GM04503 (cell line): ENCODE measurements at places on chromosomes 6 and 20.

- DNase-seq: no peak
These were observed 289 bp downstream of the FOXP4 start for GRCh38 chr6:41546475-41546865.

- DNase-seq: no peak
These were observed 42.6 kb upstream of the FNDC1 start for GRCh38 chr6:159126590-159126989.

GRCh38 chr6:122799916-122800686 is 11.0 kb downstream of the SMPDL3A start:
- DNase-seq: no peak

GRCh38 chr6:157455731-157456523 is 74.9 kb downstream of the ZDHHC14 start:
- no peak for DNase-seq

GRCh38 chr20:62346398-62347150 is 20.5 kb downstream of the LAMA5 start:
- DNase-seq: no peak

DNA sequence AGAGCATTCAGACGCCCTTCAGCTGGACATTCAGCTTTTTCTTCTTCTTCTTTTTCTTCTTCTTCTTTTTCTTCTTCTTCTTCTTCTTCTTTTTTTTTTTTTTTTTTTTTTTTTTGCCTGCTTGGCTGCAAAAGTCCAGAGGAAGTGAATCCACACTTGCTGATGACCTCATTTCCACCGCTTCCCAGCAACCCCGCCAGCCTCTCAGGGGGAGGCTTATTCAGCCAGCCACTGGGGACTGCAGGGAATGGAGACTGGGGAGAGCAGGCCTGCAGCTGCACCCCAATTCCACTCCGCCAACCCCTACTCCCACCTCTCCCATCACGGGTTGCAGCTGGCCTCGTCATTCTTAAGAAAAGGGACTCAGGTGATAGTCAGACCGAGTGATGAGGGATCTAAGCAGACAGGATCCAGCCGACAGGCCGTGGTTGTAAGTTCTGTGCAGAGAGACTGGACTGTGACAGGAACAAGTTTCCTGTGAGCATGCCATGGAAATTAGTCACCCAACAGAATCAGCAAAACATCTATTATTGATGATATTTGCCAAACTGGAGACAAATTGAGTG is 59.0 kb upstream of the QKI start:
- no peak for DNase-seq
